B cell (primary cell): ENCODE measurements at places on chromosomes 11 and 22.

DNA sequence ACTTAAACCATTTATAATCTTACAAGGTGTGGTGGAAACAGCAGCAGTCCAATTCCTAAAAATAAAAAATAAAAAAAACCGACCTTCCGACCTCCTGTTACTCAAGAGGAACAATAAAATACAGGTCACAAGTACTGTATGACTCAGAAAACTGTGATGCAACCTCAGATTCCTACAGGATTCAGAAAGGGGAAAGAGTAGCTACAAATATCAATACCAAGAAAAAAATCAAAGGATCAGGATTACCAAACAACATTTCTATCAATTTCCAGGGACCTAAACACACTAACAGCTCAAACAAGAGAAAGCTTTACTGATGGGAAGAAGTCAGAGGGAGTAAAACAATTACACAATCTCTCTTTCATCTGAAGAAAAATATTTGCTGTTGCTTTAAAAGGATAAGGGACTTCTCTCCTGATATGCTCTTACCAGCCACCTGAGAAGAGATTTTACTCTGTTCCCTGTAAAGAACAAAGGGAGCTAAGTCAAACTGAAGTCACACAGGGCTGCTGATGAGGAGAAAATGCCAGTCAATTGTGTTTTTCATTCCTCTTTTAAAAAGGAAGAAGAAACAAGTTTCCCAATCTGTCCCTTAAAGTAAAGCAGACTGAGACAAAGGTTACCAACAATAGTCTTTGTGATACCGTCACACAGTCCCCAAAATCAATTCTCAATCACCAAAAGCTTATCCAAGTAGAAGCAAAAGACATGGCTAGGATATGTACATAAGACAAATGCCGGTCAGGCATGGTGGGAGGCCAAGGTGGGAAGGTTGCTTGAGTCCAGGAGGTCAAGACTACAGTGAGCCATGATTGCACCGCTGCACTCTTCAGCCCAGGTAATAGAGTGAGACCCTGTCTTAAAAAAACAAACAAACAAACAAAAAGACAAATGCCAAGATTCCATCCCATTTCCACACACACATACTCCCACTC lies 39.3 kb downstream of the AMBRA1 start:
- peaks cover 4% of the 10 kb centered on the region for H3K36me3 ChIP-seq
- H3K4me3 ChIP-seq = no peak overlapping the region
- H3K4me1 ChIP-seq = peaks cover 17% of the 10 kb centered on the region
- no peaks in the 10 kb centered on the region for H3K27me3 ChIP-seq
- DNase-seq = no peak

DNA sequence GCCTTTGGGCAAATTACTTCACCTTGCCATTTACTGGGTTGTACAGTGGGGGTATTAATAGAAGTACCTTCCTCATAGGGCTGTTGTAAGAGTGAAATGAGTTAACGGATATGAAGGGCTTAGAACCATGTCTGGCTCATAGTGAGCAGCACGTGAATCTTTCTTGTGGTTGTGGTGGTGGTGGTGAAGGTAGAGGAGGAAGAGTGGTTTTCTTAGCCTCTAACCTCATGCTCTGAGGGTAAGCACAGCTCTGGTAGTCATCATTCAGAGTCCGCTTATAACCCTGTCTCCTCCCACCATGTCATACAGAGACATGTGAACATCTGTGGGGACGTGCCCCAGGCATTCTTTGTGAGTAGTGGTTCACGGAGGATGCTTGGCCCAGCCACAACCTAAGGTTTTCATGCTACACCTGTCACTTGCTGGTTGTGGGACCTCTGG lies 43.6 kb downstream of the TEAD1 start:
- H3K27me3 ChIP-seq = peaks cover 2% of the 10 kb centered on the region
- H3K4me1 ChIP-seq = no peaks in the 10 kb centered on the region
- no peak overlapping the region for H3K27ac ChIP-seq
- H3K4me3 ChIP-seq = no peak overlapping the region

- H3K27ac ChIP-seq = no peak overlapping the region
- no peaks in the 10 kb centered on the region for H3K36me3 ChIP-seq
- H3K4me3 ChIP-seq = no peak overlapping the region
- peaks cover 17% of the 10 kb centered on the region for H3K27me3 ChIP-seq
Observed at GRCh38 chr11:74677131-74677530, 54.1 kb downstream of the CHRDL2 start.

GRCh38 chr22:27711012-27711411 lies 90.5 kb downstream of the MN1 start:
- DNase-seq = no peak
- H3K27me3 ChIP-seq = no peaks in the 10 kb centered on the region
- no peaks in the 10 kb centered on the region for H3K36me3 ChIP-seq

DNA sequence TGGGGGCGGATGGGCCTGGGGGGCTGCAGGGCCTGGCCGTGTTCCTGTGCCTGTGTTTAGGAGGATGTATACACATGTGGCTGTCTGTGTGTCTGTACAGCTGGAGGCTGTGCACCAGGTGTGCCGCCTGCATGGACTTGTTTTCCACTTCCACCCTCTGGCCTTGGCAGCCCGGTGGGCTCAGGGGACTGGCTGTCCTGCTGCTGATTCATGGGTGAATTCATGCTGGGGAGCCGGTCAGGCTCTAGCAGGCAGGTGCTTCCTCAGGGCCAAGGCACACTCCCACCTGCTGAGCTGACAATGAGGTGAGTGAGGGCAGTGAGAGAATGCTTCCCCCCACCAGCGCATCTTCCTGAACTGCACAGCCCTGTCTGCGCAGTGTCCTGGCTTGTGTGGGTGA lies 88.4 kb downstream of the CCDC81 start:
- H3K4me1 ChIP-seq = no peaks in the 10 kb centered on the region
- H3K36me3 ChIP-seq = no peaks in the 10 kb centered on the region
- H3K27me3 ChIP-seq = no peaks in the 10 kb centered on the region
- H3K4me3 ChIP-seq = no peak overlapping the region
- no peak overlapping the region for H3K27ac ChIP-seq
- no peak for DNase-seq

GRCh38 chr22:38461057-38461413 lies 6.0 kb upstream of the KCNJ4 start:
- H3K27me3 ChIP-seq = peaks cover 19% of the 10 kb centered on the region
- no peaks in the 10 kb centered on the region for H3K36me3 ChIP-seq
- peaks cover 14% of the 10 kb centered on the region for H3K4me1 ChIP-seq

- no peak overlapping the region for H3K4me3 ChIP-seq
- H3K36me3 ChIP-seq = no peaks in the 10 kb centered on the region
- H3K27ac ChIP-seq = no peak overlapping the region
- no peaks in the 10 kb centered on the region for H3K4me1 ChIP-seq
Observed at GRCh38 chr11:134646561-134646960, 234.5 kb upstream of the B3GAT1 start.

DNA sequence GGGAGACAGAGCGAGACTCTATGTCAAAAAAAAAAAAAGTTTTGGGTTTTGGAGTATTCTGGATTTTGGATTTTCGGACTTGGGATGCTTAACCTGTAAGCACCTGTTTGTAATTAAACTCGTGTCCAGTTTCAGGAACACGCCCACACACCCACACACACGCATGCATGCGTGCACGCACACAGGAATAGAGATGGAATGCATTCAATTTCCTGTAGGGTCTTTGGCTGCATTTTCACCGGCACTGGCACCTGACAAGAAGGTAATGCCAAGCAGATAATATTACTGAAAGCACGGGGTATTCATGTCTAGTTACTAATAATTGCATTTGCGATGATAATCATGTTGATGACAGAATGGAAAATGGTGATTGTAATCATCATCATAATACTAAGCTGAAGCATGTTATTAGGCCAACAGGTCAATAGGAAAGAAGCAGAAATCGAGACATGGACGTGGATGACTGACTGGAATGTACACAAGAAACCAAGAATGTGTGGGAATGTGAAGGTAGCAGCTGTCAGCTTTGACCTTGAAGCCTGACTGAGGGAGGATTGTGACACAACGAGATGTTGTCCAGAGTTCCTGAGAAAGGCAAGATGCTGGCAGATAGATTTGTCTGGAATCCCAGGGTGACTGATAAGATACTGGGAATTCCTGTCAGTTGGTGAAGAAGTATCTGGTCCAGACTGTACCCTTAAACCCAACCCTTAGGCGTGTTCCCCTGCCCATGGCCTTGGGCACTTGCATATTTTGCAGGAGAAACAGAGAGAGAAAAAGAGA lies 108.6 kb downstream of the SYN3 start:
- H3K27me3 ChIP-seq = no peaks in the 10 kb centered on the region
- H3K4me3 ChIP-seq = no peak overlapping the region
- no peak overlapping the region for H3K27ac ChIP-seq

DNA sequence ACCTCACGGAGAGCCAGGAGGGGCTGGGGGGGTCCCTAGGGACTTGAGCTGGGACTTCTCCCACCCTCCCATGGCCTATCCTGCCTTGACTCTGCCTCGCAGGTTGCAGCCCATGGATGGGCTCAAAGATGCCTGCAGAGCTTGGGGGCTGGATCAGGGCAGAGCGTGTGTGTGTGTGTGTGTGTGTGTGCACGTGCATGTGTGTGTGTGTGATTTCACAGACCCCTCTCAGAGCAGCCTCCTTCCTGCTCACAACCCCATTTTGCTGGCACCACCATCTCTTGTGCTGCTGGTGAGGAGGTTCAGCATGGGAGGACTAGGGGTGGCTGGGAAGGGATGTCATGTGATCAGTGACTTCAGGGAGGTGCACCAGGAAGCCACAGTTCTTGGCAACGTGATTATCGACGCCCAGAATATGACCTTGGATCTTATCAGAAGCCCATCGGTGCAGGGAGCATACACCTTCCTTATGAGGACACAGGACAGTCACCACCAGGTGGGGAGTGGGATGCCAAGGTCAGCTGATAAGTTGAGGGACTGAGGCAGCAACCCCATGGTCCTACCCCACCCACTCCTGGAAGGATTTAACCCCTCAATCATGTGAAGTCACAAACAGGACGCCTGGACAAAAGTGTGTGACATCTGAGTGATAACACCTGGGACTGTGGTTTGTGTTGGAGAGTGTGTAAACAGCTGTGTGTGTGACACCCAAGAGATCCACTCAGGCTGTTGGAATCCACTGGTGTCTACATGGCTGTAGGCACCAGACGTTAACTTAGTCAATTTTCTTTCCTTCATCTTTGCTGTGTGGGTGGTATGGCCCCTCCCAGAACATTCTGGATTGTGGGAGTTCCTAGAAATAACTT lies 1.8 kb upstream of the NAALADL1 start:
- H3K36me3 ChIP-seq = no peaks in the 10 kb centered on the region
- H3K4me1 ChIP-seq = no peaks in the 10 kb centered on the region
- DNase-seq = no peak
- H3K27ac ChIP-seq = no peak overlapping the region
- H3K4me3 ChIP-seq = no peak overlapping the region

DNA sequence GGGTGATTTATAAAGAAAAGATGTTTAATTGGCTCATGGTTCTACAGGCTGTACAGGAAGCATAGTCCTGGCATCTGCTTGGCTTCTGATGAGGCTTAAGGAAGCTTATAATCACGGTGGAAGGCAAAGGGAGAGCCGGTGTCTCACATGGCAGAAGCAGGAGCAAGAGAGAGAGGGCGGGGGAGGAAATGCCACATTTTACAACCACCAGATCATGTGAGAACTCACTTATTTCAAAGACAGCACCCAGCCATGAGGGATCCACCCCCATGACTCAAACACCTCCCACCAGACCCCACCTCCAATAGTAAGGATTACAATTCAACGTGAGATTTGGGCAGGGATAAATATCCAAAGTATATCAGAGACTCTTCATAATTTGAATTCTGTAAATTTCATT lies 200.7 kb downstream of the MSANTD4 start:
- no peak for DNase-seq
- no peaks in the 10 kb centered on the region for H3K4me1 ChIP-seq
- no peaks in the 10 kb centered on the region for H3K27me3 ChIP-seq
- H3K4me3 ChIP-seq = no peak overlapping the region
- no peaks in the 10 kb centered on the region for H3K36me3 ChIP-seq

GRCh38 chr11:24731554-24731953 lies 234.7 kb downstream of the LUZP2 start:
- H3K4me3 ChIP-seq = no peak overlapping the region
- DNase-seq = no peak
- H3K27ac ChIP-seq = no peak overlapping the region
- no peaks in the 10 kb centered on the region for H3K4me1 ChIP-seq

GRCh38 chr22:42800451-42801251 lies 56.4 kb downstream of the ARFGAP3 start:
- no peak overlapping the region for H3K4me3 ChIP-seq
- H3K27me3 ChIP-seq = no peaks in the 10 kb centered on the region
- H3K36me3 ChIP-seq = no peaks in the 10 kb centered on the region
- no peaks in the 10 kb centered on the region for H3K4me1 ChIP-seq

GRCh38 chr11:35914816-35915215 lies 29.0 kb upstream of the LDLRAD3 start:
- no peaks in the 10 kb centered on the region for H3K36me3 ChIP-seq
- no peak overlapping the region for H3K27ac ChIP-seq
- no peak overlapping the region for H3K4me3 ChIP-seq
- no peaks in the 10 kb centered on the region for H3K4me1 ChIP-seq
- no peak for DNase-seq

GRCh38 chr22:29855611-29856181 lies 17.6 kb upstream of the ASCC2 start:
- no peak overlapping the region for H3K4me3 ChIP-seq
- no peaks in the 10 kb centered on the region for H3K36me3 ChIP-seq
- H3K27ac ChIP-seq = no peak overlapping the region
- DNase-seq = no peak

GRCh38 chr11:30635401-30635989 lies 49.3 kb upstream of the MPPED2 start:
- no peaks in the 10 kb centered on the region for H3K36me3 ChIP-seq
- no peaks in the 10 kb centered on the region for H3K27me3 ChIP-seq
- no peak overlapping the region for H3K27ac ChIP-seq
- DNase-seq = peak; percentile 1
- no peak overlapping the region for H3K4me3 ChIP-seq

GRCh38 chr11:12675951-12676711 lies 1.9 kb downstream of the TEAD1 start:
- no peak for DNase-seq
- peaks cover 38% of the 10 kb centered on the region for H3K27me3 ChIP-seq
- H3K4me1 ChIP-seq = peaks cover 9% of the 10 kb centered on the region
- H3K4me3 ChIP-seq = no peak overlapping the region

DNA sequence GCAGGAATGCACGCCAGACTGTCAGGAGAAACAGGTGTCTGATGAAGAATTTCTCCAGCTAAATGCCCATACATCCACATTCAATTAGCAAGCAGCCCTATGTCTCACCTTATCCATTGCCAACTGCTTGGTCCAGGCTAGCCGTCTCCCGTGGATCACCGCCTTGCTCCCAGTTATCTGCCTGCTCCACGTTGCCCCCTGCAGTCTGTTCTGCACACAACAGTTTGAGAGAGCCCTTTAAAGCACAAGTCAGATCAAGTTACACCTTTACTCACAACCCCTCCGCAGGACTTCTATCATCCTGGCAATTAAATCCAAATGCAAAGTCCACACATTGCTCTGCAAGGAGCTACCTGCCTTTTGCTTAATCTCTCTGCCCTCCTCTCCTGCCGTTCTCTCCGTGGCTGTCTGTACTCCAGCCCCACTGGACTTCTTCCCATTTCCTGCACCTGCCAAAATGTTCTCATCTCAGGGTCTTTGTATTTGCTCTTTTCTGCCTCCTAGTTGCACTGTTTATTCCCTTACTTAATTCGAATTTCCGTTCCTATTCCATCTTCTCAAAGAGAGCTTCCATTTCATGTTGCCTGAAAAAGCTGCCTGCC lies 185.3 kb upstream of the LARGE1 start:
- no peaks in the 10 kb centered on the region for H3K36me3 ChIP-seq
- peak; percentile 39 for DNase-seq
- no peaks in the 10 kb centered on the region for H3K4me1 ChIP-seq
- no peak overlapping the region for H3K4me3 ChIP-seq
- H3K27me3 ChIP-seq = no peaks in the 10 kb centered on the region

- H3K36me3 ChIP-seq = no peaks in the 10 kb centered on the region
- no peak for DNase-seq
- no peaks in the 10 kb centered on the region for H3K27me3 ChIP-seq
- H3K4me3 ChIP-seq = no peak overlapping the region
Observed at GRCh38 chr11:2453436-2453835, 8.6 kb downstream of the KCNQ1 start.
